Cerebellum (tissue), 4 donors: ENCODE measurements at places on chromosomes 1 and 21. TPM values are rescaled to one million over a fixed set of nuclear protein-coding genes. Genes with fewer than 3 reads are reported as not detected.
A peak's percentile ranks its signal among the peaks of the same experiment; 100 is the strongest.

DNA sequence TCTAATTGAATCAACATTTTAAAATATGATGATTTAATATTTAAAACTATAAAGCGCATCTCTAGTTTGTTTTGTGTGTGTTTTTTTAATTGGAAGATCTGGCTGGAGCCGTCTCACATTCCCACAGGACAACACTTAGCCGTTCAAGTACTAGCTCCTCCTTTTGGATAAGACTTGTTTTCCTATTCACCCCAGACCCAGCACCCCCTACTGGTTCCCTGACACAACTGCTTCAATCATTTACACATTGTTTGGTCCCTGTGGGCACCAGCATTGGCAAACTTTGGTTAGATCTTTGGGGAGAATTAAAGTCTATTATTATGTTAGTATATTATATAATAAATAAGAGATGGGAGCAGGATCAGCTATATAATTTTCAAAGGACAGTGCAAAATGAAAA, 34.5 kb downstream of the TYW3 start:
- DNase-seq = no peak

- no peak for DNase-seq
Measured at GRCh38 chr1:8718850-8719361, 98.5 kb downstream of the RERE start.

DNA sequence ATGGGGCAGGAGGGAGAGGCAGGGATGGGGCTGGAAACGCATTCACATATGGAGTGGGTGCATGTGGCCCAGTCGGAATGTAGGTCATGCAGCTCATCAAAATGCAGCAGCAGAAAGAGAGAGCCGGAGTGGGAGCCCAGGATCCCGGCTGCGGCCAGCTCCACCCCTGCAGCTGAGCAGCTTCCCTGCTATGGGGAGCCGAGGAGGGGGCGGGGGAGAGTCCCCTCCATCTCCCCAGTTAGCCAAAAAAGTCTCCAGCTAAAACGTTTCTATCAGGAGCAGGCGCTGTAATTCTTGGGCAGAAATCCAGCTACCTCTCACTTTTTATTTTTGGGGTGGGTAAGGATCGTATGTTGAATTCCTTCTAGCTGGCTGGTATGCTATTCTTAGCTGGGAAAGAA, 39.7 kb downstream of the MRPL37 start:
- peak; percentile 46 for DNase-seq

DNA sequence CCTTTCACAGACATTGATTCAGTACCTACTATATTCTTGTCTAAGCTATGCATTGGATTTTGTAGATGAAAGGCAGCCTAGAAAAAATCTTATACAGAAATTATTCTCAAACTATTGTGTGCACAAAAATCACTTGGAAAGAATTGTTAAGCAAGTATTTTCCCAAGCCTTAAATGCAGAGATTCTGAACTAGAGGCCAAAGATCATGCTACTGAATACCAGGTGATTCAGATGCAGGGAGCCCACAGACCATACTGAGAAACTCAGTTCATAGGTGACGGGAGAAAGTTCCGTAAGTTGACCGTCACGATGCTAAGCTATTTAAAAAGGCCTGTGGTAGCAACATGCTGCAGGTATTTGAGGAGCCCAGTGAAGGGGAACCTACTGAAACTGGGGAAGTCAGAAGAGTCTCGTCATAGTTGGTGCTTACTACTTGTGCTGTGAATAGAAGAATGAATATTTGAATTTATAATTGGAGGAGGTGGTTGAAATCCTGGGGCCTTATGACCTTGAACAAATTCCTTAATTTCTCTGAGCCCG, 150.8 kb downstream of the NFIA start:
- no peak for DNase-seq

DNA sequence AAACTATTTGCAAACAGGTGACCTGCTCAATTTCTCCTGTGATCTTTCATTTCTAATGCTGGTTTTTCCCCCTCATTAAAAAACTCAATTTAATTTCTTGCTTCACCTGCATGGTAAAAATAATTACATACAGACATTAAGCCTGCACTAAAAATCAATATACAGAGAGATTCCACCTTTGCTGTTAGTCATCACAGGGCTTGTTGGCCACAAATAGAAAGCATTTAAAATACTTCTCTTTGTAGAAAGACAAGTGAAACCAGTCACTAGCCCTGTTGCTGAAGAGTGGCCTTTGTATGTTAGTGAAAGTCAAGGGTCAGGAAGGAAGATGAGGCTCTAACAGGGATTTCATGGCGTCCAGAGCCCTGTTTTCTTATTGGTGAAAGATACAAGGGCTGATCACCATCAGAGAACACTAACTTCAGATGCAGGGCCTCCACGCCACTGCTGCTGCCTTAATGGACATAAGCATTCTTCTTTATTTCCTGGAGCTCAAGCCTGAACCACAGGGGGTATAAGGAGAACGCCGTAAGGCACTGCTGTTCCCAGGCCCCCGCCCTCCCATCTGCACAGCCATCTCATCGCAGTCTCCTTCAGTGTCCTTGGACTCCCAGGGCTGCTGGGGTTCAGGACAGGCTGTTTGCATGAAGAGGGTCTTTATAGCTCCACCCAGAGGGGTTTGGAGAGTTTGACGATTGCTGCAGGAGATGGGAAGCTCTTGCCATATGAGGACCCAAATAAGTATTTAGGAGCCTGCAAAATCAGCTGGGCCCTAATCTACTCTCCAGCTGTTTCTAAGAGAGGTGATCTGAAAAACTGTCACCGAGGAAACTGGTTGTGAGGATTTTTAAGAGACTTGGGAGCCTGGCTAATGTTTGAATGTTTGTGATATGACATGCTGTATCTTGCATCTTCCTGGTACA, 117.3 kb upstream of the IRF2BP2 start:
- no peak for DNase-seq

- no peak for DNase-seq
Measured at GRCh38 chr1:59434336-59434735, 137.4 kb downstream of the FGGY start.

DNA sequence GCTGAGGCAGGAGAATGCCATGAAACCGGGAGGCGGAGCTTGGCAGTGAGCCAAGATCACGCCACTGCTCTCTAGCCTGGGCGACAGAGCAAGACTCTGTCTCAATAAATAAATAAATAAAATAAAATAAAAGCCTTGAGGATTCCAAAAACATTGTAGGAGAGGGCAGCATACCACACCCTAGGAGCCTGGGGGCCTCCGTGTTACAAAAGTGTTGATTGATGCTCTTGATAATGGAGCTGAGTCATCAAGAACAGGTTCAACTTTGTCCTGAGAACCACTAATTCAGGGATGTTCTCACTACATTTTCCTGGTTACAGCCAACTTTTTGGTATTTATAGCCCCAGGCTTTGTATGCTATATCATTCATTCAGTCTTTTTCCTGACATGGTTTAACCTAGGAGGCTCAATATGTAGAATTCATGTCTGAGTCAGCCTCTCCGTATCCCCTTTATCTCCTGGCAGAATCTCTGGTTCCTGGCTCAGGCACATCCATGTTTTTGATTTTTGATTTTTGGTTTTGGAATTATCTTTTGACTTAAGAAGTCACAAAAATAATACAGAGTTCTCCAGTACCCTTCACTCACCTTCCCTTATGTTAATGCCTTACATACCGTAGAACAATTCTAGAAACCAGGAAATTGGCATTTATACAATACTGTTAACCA, 69.4 kb downstream of the LRRC8D start:
- DNase-seq = no peak

GRCh38 chr1:169618367-169618766, 11.6 kb downstream of the SELP start:
- no peak for DNase-seq

DNA sequence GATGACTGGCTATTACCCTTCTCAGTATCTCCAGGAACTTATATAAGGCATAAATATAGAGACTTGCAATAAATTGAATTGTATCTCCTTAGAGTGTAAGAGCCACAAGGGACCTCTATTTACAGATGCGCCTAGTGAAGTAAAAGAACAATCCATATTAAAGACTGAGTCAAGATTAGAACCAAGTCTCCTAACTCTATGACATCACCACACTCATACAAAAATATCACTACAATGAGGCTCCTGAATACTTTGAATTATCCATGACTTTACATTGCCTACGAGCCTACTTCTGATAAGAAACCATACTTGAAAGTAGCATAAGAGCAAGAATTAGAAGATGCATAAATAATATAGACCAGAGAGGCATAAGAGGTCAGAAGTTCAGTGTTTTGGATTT, 18.8 kb downstream of the DPYD start:
- DNase-seq = no peak

GRCh38 chr1:97007840-97008604, 286.4 kb downstream of the PTBP2 start:
- DNase-seq = no peak

DNA sequence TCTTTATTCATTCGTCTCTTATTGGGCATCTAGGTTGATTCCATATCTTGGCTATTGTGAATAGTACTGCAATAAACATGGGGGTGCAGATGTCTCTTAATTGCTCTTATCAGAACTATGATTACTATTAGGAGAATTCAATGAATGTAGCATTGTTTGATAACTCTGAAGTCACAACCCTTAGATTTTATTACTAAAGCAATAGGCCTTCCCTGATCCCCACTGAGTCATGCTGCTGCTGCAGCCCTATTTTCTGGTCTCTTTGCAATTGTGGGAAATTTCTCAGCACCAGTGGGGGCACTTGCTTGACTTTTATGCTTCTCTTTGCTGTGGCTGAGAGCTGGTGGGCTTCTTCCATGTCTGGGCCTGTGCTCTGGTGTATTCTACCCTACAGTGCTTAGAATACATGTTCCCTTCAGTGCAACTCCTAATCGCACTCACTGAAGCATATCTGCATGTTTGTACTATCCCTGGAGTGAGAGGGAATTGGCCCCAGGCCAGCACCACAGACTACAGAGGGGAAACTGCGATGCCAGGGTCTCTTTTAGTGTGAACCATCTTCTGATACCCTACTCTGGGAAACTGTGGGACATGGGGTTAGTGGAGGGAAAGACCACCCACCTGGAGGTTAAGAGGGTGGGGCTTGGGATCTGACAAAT, 52.2 kb upstream of the ROR1 start:
- no peak for DNase-seq

DNA sequence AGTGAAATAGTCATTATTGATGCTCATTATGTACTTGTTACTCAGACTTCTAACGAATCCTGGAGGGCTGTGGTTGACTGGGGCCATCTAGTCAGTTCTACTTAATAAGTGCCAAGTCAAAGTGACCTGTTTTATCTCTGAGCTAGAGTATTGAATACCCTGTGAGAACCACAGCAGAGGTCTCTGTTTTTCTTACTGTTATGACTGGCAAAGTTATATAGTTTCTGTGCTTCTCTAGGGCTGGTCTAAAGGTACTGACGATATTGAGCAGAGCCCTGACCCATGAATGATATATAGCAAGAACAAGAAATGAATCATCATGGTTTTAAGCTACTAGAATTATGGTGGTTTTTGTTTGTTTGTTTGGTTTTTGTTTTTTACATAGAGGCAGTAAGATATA, 555.8 kb downstream of the PLA2G4A start:
- no peak for DNase-seq

DNA sequence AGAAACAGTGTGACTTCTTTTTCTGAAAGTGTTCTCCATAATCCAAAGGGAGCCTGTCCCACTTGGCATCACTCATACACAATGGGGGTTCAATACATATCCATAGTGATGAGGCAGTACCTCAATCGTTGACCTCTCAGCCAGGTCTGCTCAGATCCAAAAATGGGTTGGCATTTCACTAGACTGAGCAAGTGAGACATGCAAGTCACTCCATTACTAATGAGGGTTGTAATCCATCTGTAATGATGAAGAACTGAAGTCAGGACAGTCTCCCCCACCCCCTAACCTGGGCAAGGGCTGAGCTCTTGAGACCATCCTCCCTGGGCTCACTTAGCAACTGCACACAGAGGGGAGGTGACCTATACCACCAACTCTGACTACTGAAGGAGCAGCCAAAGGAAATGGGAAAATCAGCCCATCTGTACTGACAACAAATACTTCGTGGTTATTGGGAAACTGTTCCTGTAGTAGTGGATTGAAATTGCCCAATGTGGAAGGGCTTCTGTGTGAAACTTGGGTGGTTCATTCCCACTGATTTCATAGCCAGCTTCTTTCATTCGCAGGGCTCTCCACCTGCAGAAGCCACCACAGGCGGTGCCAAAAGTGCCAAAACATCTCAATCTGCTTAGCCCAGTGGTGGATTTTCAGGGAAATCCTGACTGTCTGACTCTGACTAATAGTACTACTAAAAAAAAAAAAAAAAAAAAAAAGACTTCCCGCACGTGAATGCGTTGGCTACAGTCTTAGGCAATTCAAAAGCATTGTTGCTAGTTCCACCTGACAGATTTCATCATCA, 5.0 kb downstream of the NGF start:
- no peak for DNase-seq

- DNase-seq = no peak
Measured at GRCh38 chr1:180921891-180922630, 9.4 kb downstream of the KIAA1614 start.

DNA sequence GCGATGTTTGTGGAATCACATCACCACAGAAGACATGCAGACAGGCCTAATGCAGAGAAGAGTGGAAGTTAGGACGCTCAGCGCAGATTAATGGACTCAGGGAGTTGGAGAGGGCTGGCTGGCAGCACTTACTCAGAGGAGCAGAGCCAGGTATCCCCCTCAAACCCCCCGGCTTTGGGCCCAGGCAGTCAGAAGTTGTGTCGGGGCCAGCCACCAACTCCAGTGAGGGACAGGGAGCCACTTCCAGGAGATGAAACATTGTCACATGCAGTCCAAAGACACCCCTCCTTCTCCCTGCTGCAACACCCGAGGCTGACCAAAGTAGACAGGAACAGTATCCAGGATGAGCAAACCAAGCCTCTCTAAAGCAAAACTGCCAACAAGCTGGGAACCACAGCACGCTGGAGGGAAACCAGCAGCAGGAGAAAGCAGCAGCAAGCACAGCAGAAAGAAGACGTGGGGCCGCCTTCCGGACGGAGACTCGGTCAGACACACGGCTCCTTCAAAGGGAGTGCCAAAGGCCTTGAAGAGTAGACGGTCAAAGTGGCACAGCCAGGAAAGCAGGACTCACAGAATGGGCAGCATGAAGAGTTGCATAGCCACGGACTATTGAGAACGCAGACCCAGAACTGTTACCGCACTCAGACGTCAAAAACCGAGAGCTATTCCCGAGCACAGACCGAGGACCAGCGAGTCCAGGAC, 149.3 kb downstream of the PCBP3 start:
- DNase-seq = no peak

Gene LCA5L
- 0.18 TPM for total RNA-seq

Gene MSH4
- 0.73 TPM for total RNA-seq

Gene BMP8A
- 0.27 TPM for total RNA-seq

Gene PRR9
- not detected for total RNA-seq

Gene FTCD
- total RNA-seq = 0.73 TPM
